ENCODE measurements at places on chromosomes 5 and 9. TPM values are rescaled to one million over a fixed set of nuclear protein-coding genes. Genes with fewer than 3 reads are reported as not detected.

DNA sequence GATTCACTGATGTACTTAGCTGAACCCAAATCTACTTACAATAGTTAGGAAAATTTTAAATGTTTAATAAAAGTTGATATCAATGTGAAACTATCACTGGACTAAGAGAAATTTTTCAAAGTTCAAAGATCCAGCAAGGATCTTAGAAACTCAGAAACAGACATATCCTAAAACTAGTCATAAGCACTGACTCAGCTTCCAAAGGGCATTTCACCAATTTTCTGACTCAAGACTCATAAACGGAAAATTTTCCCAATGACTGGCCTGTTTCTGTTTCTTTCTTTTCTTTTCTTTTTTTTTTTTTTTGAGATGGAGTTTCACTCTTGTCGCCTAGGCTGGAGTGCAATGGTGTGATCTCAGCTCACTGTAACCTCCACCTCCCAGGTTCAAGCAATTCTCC lies 66.6 kb downstream of the CDC14B start:
- no peaks in the 10 kb centered on the region for H3K27me3 ChIP-seq
- no peak for DNase-seq
- no peaks in the 10 kb centered on the region for H3K36me3 ChIP-seq
- H3K4me3 ChIP-seq = no peak overlapping the region
- H3K4me1 ChIP-seq = peaks cover 11% of the 10 kb centered on the region

DNA sequence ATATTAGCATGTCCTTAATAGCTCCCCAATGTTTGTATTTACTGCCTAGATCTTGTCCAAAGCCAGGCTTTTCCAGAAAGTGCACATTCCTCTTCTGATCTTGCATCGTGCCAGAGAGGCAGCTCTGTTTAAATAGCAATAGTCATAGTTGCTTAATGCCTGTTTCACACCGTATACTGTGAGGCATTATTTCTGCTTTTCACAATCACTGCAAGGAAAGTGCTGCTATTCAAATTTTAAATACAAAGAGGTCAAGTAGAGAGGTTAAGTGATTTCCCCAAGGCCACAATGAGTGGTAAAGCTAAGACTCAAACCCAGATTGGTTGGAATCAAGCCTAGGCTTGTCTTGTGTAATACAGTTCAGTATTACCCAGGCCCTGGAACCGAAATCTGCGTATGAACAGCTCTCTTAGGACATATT lies 153.6 kb downstream of the SNX18 start:
- DNase-seq = no peak
- peaks cover 15% of the 10 kb centered on the region for H3K4me1 ChIP-seq
- H3K4me3 ChIP-seq = no peak overlapping the region
- H3K36me3 ChIP-seq = no peaks in the 10 kb centered on the region

GRCh38 chr9:91611582-91611981 lies 187.9 kb upstream of the NFIL3 start:
- H3K4me3 ChIP-seq = no peak overlapping the region
- H3K36me3 ChIP-seq = no peaks in the 10 kb centered on the region
- no peaks in the 10 kb centered on the region for H3K4me1 ChIP-seq
- H3K27ac ChIP-seq = no peak overlapping the region
- H3K27me3 ChIP-seq = no peaks in the 10 kb centered on the region
- no peak for DNase-seq

GRCh38 chr5:180523629-180524466 lies 29.7 kb downstream of the CNOT6 start:
- H3K36me3 ChIP-seq = no peaks in the 10 kb centered on the region
- peaks cover 12% of the 10 kb centered on the region for H3K4me1 ChIP-seq

DNA sequence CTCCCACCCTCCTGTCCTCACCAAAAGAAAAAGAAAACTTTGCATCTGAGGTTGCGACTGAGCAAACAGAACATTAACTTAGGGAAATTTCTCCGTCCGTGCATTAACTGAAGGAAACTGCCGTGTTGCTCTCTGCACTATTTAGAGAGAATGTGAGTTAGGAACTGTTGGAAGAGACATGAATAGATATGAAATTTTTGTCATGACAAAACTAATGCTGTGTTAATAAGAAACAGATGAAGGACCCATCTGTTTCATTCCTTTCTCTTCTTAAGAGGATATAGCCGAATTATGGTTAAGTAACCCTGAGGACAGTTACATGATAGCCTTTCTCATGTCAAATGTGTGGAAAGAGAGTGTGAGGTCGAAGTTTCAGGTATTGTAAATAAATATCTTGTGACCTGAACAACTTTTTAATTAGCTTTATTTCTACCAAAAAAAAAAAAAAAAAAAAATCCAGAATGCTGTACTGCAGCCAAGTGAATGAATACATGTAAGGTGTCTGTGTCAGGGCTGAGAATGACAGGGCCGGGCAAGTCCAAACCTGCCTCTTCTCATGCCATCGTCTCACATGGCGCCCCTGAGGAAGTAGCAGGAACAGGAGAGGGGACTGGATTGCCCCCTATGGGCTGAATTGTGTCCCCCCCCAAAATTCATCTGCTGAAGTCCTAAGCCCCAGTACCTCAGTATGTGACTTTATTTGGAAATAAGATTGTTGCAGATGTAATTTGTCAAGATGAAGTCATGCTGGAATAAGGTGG lies 35.6 kb upstream of the ANKRD33B start:
- no peak overlapping the region for H3K4me3 ChIP-seq
- H3K27me3 ChIP-seq = no peaks in the 10 kb centered on the region
- H3K36me3 ChIP-seq = no peaks in the 10 kb centered on the region
- no peaks in the 10 kb centered on the region for H3K4me1 ChIP-seq

GRCh38 chr5:148859703-148860102 lies 33.3 kb downstream of the ADRB2 start:
- no peaks in the 10 kb centered on the region for H3K36me3 ChIP-seq
- no peak overlapping the region for H3K4me3 ChIP-seq
- DNase-seq = no peak
- no peak overlapping the region for H3K27ac ChIP-seq

- no peak overlapping the region for H3K4me3 ChIP-seq
- H3K27ac ChIP-seq = no peak overlapping the region
- H3K4me1 ChIP-seq = no peaks in the 10 kb centered on the region
- no peaks in the 10 kb centered on the region for H3K27me3 ChIP-seq
- H3K36me3 ChIP-seq = no peaks in the 10 kb centered on the region
These were observed 140.6 kb upstream of the ZNF366 start for GRCh38 chr5:72647806-72648205.

DNA sequence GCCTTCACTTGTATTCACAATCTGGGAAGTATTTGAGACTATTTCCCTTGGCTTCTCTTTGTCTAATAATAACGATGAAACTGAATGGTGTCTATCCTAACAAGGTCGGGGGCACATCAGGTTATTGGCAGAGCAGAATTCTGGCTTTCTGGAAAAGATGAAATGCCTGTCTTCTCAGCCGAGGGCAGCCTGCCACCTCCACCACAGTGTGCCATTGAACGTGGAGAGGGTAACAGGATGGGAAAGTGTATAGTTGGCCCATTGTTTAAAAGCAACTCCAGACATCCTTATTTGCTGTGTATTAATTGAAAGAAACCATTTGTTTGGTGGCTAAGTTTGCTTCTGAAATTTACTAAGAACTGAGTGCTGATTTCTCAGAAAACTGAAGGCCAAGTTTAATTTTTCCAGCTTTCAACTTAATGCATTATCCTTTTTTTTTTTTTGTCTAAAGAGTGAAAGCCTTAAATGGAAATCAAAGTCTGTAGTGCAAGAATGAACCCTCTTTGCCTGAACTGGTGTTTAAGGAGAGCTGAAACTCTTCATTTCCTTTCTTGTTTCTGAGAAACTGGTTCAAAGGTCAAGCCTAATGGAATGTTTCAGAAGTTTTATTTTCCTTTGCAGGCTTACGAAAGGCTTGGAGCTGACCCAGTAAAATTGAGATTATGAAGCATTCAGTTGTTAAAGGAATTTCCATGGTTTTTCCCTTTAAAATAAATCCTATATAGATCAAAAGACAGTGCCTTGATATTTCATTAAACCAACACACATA lies 563.7 kb upstream of the DAP start:
- no peak overlapping the region for H3K27ac ChIP-seq
- no peak for DNase-seq
- no peaks in the 10 kb centered on the region for H3K27me3 ChIP-seq
- no peak overlapping the region for H3K4me3 ChIP-seq
- H3K4me1 ChIP-seq = peaks cover 7% of the 10 kb centered on the region

DNA sequence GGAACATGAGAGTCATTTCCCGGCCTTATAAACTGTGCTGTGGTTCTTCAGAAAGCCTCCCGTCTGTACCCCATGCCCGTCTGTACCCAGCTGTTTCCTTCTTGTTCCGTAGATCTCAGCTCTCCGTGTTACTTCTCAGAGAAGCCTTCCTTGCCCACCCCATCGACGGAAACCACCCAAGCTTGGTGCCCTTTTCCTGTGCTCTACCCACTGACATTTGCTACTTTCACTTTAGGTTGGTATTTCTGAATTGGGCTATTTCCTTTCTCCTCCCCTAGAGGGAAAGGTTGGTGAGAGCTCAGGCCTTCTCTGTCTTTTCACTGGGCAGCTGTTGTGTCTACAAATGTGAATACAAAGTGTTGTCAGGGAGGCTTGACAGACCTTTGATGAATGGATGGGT lies 764.5 kb upstream of the ADAMTS16 start:
- no peaks in the 10 kb centered on the region for H3K27me3 ChIP-seq
- H3K4me3 ChIP-seq = no peak overlapping the region
- no peak overlapping the region for H3K27ac ChIP-seq
- DNase-seq = no peak
- H3K36me3 ChIP-seq = no peaks in the 10 kb centered on the region
- H3K4me1 ChIP-seq = no peaks in the 10 kb centered on the region

DNA sequence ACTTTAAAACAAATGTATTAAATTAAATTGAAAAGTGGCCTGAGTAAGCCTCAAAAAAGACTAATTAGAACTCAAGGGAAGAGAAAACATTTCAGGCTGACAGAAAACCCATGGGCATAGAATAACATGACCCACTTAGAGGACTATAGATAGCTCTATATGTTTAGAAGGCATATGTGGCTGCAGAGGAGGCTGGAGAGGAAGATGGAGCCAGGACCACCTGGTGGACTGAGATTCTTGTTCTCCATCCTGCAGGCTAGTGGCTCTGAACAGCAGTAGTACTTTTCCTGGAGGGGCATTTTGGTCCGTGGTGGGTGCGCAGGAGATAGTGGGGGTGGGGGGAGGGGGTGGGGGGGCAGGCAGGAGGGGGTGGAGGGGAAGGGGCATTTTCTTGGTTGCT lies 10.3 kb upstream of the NPR2 start:
- H3K36me3 ChIP-seq = no peaks in the 10 kb centered on the region
- H3K4me3 ChIP-seq = no peak overlapping the region
- H3K27ac ChIP-seq = no peak overlapping the region
- no peak for DNase-seq
- no peaks in the 10 kb centered on the region for H3K27me3 ChIP-seq

DNA sequence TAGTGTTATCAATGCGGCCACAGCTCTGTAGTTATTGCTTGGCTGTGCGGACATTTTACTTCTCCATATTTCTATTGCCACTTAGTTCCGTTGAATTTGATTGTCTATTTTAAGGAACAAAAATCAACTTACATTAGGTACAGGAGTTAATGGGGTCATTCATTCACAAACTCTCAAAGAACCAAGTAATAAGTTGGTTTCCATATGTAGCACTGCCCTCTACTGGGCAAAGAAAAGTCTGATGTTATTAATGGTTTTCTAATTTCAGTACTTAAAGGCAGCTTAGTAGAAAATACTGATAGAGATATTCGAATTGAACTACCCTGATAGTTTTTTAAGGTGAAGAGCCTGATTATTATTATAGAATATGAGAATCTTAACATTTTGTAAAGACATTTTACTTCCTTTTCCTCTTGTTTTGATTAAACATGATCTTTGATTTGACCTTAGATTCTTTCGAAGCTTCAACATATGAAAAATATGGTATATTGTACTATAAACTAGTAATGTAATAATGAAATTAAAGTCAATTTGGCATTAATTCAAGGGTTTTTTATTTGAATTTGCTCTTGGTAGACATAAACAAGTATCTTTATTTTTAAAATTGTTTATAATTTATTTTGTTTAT lies 119.5 kb upstream of the CTNND2 start:
- no peak overlapping the region for H3K4me3 ChIP-seq
- H3K27ac ChIP-seq = no peak overlapping the region
- DNase-seq = no peak

The PCDHAC1 gene
- total RNA-seq = 6.4 TPM

The PIGO gene
- total RNA-seq = 20.8 TPM

The FOXE1 gene
- 445 TPM for total RNA-seq

The PIP5K1B gene
- total RNA-seq = 0.63 TPM

The PTGS1 gene
- 2.3 TPM for total RNA-seq

The CARTPT gene
- 3.9 TPM for total RNA-seq

The CCL21 gene
- 1,821 TPM for total RNA-seq

Measured in thyroid gland (tissue), 4 donors.